HTR-8/SVneo (cell line): ENCODE measurements at places on chromosomes 6 and 20.

DNA sequence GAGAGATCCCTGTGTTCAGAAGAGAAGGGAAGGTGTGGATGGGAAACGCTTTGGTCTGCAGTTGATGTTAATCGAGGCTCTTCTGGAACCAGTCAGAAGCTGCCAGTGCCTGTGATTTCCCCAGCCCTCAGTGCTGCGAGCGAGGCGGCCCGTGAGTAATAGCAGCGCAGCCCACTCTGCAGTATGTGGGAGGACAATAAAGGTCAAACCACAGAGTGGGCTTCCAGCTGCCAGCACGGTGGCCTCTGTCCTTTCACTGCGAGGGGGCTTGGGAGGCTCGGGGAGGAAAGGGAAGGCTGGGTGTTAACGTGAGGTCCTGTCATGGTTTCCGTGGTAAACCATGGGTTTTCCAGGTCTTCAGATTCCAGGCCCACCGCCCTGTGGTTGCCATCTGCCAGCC is 32.3 kb upstream of the TAGAP start:
- DNase-seq = no peak

- no peak for DNase-seq
Measured at GRCh38 chr20:64160526-64161355, 3.5 kb upstream of the MYT1 start.

- no peak for DNase-seq
Measured at GRCh38 chr6:23927935-23928334, 198.1 kb upstream of the NRSN1 start.

- DNase-seq = peak; percentile 41
Measured at GRCh38 chr6:132764370-132764769, 6.7 kb upstream of the VNN2 start.

GRCh38 chr6:7566107-7566506 is 23.9 kb upstream of the SNRNP48 start:
- no peak for DNase-seq

DNA sequence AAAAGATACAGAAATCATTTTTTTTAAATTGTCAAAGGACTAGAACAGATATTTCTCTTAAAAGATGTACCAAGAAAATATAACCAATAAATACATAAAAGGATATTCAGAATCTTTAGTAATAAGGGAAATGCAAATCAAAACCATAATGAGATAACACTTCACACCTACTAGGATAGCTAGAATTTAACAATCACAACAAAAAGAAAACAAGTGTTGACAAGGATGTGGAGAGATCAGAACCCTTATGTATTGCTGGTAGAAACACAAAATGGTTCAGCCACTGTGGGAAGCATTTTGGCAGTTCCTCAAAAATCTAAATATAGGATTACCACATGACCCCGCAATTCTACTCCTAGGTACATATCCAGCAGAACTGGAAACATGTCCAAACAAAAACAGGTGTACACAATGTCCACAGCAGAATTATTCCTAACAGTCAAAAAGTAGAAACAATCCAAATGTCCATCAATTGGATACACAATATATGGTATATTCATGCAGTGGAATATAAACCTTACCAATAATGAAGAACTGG is 211.0 kb downstream of the LRFN2 start:
- DNase-seq = no peak

DNA sequence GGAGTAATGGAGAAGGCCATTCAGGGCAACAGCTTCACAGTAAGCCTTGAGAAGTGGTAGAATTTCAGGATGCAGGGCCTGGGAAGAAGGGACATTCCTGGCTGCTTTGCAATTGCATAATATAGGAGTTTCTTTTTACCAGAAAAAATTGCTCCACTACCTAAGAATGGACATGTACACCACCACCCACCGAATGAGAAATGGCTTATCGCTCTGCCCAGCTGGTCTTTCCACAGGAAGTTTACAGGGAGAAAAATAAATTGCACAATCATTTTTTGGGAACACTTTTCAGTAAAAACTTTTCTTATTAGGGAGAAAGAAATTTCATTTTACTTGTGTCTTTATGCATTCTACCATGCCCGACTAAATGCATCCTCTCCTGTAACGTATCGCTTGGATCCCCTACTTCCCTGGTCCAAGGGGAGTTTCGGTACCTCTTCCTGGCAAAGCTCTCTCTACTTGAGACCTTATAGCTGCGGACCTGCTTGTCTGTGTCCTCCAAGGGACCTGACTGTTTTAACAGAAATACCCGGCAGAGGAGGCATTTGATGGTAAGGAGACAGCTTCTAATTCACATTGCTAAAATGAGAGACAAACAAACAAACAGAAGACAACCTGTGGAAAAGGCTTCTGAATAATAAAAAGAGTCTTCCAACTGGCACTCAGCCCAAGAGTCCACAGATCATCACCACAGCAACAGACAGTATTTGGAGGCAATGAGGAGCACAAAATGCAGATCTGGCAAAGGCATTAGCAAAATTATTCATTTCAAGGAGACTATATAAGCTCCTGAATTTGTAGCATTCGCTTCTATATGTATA is 54.2 kb downstream of the MAP3K5 start:
- no peak for DNase-seq

- no peak for DNase-seq
Measured at GRCh38 chr6:136360783-136361182, 71.1 kb upstream of the BCLAF1 start.

- DNase-seq = no peak
Measured at GRCh38 chr6:47200536-47201334, 109.0 kb downstream of the TNFRSF21 start.

- no peak for DNase-seq
Measured at GRCh38 chr20:53009979-53010735, 38.0 kb downstream of the TSHZ2 start.

- DNase-seq = peak; percentile 78
Measured at GRCh38 chr20:63740070-63740626, 572 bp downstream of the SLC2A4RG start.

GRCh38 chr6:163260911-163261310 is 153.6 kb upstream of the QKI start:
- no peak for DNase-seq
